NCI-H774 (cell line): ENCODE measurements at places on chromosomes 2 and 18.

- DNase-seq, result no peak
Observed at GRCh38 chr2:43488737-43489136, 107.1 kb downstream of the THADA start.

- DNase-seq, result no peak
Observed at GRCh38 chr18:28778706-28779105, 601.8 kb upstream of the CDH2 start.

- no peak for DNase-seq
Observed at GRCh38 chr2:234438305-234438977, 58.4 kb downstream of the ARL4C start.

- DNase-seq, result no peak
Observed at GRCh38 chr2:222955008-222955407, 94.2 kb downstream of the ACSL3 start.

GRCh38 chr18:34818064-34818463, 108.0 kb downstream of the DTNA start:
- no peak for DNase-seq

DNA sequence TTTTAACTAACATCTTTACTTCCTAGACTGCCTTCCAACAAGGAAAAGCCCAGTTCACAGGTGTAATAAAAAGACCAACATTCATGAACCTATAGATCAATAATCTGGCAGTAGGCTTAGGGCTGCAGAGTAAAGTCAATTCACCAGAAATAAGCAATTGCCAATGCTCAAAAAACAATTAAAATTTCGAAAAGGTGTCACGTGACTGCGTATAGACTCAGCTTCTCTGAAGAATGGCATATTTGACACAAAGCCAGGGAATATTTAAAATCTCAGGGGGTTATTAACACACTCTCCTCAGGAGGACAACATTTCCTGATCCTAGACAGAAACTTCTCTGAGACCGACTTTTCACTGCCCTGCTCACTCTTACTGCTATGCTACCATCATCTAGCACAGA, 245.2 kb upstream of the LRATD1 start:
- no peak for DNase-seq

GRCh38 chr2:109397893-109398292, 215.9 kb downstream of the SEPTIN10 start:
- DNase-seq, result no peak

DNA sequence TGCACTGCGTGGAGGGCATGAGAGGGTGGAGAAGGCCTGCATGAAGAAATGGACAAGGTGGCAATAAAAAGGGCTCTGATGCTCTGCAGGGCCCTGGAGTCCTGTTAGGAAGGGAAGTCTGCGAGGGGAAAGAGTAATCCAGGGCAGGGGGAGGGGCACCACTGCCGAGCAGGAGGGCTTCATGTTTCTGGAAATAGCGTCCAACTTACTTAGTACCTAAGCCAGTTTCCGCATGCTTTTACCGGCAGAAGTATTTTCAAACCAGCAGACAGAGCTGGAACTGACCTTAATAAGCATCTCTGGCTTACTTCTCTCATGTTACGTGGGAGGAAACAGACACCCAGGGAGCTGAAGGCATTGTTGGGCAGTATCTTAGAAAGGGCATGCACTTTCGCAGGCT, 156.7 kb downstream of the GALNT14 start:
- no peak for DNase-seq

DNA sequence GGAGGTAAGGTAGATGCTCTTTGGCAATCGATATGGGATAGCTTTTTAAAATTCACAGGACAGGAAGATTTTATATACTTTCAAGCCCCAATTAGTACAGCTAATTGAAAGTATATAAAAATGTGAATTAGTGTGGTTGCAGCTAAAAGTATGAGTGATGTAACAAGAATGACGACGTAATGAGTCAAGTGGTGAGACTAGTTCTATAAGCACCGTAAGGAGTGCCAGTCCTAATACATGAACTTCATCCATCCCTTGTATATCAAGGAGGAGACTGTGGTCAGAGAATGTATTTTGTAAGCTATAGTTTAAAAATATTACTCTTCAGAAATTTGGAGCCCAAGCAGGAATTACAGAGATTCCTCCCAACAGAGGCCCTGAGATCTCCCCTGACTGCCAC, 25.8 kb downstream of the DNAJC27 start:
- no peak for DNase-seq

DNA sequence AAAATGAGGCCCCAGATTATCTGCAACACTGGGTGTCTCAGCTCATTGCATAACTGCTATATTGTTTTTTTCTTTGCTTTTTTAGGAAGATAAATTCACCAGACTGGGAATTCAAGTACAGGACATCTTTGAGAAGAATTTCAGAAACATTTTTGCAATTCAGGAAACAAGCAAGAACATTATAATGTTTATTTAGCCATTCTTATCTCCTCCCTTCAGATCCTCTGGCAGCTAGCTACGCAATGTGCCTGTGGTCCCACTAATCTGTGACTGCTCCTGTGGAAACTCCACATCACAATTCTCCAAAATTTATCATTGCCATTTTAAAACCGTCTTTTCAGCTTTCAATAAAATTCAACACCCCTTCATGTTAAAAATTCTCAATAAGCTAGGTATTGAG, 126.8 kb downstream of the SP100 start:
- no peak for DNase-seq

DNA sequence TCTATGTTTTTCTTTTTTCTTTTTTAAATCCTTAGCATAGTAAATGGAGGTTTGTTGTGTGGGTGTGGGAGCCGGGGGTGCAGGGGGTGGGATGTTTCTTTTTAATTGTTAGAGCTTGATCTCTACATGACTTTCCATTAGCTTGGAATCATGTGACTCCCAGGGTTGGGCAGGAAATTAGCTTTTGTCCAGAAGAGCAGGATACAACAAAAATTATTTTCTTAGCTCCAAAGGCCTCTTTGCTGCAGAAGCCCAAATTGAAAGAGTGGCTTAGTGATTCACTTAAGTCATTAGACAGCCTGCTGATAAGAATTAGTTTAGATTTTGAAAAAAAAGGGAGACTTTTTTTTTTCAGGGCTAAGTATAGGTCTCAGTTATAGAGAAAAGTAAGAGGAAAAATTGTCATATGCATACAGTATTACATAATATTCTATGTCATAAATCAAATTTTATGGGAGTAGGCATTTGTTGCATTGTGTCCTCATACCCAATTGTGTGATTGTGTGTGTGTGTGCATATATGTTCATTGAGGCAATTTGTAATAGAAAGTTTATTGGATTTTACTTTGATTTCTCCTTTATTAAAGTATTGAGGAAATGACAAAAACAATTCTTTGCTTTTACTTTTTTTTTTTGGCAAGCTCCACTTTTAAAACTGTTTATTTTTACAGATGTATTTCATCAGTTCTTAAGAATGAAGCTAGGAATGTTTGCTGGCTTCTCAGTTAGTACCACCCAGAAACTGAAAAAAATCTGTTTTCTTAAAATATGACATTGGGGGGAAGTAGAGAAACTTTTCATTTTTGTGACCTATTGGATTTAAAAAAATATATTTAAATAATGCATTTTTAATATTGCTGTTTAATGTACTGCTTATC, 47.4 kb downstream of the TSPYL6 start:
- no peak for DNase-seq

DNA sequence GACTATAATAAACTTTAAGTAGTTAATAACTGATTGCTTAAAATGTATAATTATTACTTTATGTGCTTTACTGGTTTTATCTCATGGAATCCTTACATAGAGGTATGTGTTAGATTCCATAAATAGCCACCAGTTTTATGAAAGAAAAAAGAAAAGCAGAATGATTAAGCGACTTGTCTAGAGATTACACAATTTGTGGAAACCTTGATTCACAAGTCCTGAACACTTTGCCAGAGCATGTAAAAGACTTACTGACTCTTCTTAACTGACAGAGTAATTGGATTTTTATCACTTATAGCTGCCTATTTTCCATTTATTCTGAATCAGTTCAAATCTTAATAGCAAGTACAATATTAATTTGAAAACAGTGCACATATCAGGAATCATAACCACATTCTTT, 448.7 kb upstream of the NETO1 start:
- DNase-seq, result no peak

GRCh38 chr2:182767578-182767977, 51.5 kb downstream of the DNAJC10 start:
- no peak for DNase-seq

DNA sequence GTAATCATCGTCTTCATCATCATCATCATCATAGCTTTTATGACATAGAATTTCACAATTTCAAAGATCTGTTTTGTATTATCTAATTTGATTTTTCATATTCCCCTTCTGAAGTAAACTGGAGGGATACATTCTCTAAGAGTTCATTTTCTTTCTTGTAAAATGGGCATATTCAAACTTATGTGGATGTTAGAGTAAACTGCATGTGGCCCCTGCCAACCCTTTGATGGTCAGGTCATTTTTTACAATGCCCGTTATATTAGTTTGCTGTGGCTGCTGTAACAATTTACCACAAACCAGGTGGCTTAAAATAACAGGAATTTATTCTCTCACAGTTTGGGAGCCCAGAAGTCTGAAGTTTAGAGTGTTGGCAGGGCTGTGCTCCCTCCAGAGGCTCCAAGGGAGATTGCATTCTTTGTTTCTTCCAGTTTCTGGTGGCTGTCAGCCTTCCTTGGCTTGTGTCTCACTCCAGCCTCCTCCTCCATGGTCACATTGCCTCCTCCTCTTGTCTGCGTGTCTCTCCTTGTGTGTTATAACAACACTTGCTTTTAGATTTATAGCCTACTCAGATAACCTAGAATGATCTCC, 127.5 kb upstream of the MMADHC start:
- DNase-seq, result no peak
